ENCODE measurements at places on chromosomes 2 and 18.

DNA sequence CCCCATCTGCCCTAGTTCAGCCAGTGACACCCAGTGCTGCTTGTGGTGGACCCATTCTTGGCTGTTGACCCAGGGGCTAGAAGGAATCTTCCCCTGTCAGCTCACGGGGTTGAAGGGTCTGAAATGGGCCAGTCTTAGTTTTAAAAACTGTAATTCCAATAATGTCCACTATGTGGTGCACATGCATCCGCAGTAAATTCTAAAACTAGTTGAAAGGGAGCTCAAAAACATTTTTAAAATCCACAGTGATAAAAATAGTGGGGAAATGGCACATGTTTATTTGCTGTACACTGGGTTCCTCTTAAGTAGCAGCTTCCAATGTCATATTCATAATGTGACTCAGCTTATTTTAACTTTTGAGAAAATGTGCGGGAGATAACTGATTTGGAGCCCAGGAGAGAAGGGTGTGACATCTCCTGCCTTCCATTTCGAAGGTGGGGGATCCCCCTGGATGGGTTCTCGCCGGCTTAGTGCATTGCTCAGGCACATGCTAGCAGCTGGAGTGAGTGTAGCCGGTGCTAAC lies 32.8 kb downstream of the GRHL1 start:
- DNase-seq, result peak; percentile 27

DNA sequence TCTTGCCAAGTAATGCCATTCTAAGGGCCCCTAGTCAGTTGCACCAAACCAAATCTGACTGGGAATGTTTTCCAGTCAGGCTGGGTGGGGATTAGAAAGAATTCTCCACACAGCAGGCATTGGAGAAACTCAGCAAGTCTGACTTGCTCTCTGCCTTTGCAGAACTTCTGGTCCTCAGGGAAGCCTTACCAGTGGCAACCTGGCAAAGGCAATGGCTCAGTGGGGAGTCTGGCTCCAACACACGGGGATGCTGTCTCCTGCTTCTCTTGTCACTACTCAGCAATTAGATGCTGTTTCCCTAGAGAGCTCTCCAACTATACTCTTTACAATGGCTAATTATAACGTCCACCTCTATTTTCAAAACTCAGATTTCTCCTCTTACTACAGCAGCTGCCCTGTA lies 810.7 kb downstream of the LRRTM4 start:
- DNase-seq, result no peak

DNA sequence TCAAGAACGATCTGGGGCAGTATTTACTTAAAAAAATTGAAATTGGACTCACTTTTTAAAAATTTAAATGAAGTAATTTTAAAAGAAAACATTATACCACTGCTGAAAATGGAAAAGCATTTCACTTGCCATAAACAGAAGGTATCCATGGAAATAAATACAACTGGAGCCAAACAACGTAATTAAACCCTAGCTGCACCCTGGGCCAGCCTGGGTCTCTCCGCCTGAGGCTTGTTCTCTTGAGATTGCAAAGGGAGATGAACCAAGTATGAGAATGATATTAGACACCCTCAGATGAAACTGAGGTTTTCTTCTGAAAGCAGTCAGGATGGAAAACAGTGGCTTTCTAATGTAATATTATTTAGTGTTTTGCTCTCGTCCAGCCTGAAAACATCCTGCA lies 264.4 kb downstream of the KCNE4 start:
- no peak for DNase-seq

GRCh38 chr2:224137208-224137607 lies 98.1 kb upstream of the SERPINE2 start:
- no peak for DNase-seq

DNA sequence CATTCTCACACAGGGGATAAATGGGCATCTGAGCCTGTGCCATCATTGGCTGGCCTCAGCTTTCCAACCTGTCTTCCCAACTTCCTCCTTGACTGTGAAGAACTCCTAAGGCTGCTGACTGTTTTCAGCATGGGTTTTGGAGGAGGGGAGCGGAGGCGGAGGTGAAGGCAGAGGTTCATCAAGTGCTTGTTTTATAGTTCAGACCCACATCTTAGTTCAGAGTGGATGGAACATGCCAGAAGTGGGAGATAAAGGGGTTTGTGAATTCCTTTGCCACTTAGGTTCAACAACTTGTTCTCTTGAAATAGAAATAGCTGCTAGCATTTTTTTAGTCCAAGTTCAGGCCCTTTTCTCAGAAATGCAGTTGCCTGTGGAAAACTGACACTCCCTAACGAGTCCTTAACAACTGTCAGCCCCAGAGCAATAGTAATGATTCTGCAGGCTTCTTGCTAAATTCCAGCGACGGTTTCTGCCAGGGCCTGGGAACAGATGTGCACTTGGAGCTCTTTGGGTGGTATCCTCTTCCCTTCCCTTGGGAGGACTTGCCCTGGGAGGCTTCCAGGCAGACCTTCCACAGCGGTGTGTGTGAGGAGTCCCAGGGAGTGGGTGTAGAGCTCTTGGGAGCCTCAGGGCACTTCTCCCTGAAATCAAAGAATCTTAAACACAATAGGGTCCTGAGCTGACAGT lies 30.1 kb upstream of the ITGA6 start:
- DNase-seq, result no peak

- DNase-seq, result no peak
Measured at GRCh38 chr2:217773539-217773938, 229.3 kb downstream of the TNS1 start.

GRCh38 chr18:50559752-50560680 lies at the start of gene MAPK4:
TSS of gene MAPK4 (plus strand) at chr18:50560087. CDS start at chr18:50663959, 103,872 bp downstream.
- peak; percentile 39 for DNase-seq

- DNase-seq, result no peak
Measured at GRCh38 chr2:3460831-3461800, 58.2 kb downstream of the ADI1 start.

DNA sequence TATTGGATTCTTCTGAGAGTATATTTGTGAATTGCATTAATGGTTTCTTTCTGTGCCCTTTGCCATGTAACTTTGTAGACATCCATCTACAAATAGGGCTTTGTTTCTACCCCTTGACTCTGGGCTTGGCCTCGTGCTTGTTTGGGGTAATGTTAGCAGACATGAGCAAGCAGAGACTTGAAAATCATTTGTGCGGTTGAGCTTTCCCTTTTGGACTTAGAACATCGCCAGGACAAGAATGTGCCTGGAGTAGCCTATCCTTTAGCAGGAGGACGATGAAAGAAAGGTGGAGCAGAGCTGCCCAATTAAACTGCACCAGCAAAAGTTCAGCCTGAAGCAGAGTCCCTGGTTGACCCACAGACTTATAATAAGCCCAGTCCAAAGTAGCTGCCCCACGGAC lies 785.9 kb downstream of the EPHA4 start:
- no peak for DNase-seq

- DNase-seq, result no peak
Measured at GRCh38 chr2:215937190-215937589, 76.2 kb downstream of the MREG start.

DNA sequence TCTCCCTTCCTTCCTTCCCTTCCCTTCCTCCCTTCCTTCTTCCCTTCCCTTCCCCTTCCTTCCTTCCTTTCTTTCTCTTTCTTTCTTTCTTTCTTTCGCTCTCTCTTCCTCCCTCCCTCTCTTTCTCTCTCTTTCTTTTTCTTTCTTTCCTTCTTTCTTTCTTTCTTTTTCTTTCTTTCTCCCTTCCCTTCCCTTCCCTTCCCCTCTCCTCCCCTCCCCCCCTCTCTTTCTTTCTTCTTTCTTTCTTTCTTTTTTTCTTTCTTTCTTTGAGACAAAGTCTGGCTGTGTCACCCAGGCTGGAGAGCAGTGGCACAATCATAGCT lies 34.8 kb downstream of the GATA6 start:
- DNase-seq, result no peak

- peak; percentile 54 for DNase-seq
Measured at GRCh38 chr18:26574958-26575864, 26.9 kb upstream of the KCTD1 start.

- no peak for DNase-seq
Measured at GRCh38 chr2:202976809-202977208, 37.9 kb upstream of the NBEAL1 start.

GRCh38 chr2:27049422-27050280 lies 1.8 kb upstream of the AGBL5 start:
- DNase-seq, result peak; percentile 53

DNA sequence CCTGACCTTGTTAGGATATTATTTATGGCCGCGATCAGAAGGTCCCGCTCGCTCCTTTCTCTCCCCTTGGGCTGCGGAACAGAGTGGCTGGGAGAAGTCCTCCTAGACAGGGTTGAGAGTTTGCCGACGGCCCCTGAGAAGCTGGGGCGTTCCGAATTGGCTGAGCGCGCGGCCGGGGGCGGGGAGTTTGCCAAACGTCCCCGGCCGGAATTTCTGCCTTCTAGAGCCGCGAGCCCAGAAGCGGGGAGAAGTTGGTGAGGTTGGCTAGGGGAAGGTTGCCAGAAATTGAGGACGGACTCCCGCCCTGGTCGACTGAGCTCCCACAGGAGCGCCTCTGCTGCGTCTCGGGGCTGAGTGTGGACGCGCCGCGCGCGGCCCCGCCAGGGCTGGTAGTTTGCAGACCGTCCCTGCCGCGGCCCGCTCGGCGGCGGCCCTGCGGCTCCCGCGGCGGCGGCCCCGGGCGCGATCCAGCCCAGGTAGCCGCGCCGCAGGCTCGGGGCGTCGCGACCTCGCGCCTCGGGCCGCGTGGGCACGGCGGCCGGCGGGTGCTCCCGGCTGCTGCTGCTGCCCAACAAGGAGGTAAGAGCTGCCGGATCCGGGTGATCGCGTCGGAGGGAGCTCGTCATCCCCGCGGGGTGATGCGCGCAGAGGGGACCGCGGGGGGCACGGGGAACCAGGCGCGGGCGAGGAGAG lies 134.0 kb upstream of the MGAT5 start:
- peak; percentile 92 for DNase-seq

- no peak for DNase-seq
Measured at GRCh38 chr2:126886211-126886915, 12.3 kb upstream of the TEX51 start.

DNA sequence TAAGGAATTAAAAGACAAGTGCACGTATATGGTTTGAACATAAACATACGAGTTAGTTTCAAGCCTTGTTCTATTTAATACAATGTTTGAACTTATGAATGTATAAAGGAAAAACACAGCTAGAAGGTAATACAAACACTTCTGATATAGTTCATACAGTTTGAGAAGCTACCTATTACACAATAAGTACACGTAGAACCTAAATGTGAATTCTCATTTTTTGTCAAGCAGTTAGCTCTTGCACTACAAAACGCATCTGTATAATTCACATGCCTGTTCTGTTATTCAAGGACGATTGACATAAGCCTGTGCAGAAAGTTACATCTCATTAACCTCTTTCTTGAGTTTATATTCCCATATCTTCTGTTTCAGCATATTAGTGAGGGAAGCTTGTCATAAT lies 2.7 kb downstream of the LRP1B start:
- no peak for DNase-seq

DNA sequence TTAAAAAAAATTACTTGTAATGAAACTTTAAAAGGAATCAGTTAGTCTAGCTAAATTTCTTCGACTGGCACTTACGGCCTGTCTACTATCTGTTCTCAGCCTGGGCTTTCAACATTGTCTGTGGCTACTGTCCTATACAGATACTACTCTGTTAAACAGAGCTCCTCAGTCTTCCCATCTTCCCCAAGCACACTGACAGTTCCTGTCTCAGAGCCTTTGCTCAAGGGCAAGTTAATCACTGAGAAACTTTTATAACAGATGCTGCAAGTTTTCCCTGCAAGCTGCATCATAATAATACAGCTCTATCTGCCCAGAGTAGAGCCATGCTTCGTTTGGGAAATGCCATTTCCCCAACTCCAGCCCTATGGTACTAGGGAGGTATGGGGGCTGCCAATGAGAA lies 11.3 kb upstream of the YPEL5 start:
- DNase-seq, result no peak

- no peak for DNase-seq
Measured at GRCh38 chr2:144645083-144645778, 125.3 kb upstream of the ZEB2 start.

DNA sequence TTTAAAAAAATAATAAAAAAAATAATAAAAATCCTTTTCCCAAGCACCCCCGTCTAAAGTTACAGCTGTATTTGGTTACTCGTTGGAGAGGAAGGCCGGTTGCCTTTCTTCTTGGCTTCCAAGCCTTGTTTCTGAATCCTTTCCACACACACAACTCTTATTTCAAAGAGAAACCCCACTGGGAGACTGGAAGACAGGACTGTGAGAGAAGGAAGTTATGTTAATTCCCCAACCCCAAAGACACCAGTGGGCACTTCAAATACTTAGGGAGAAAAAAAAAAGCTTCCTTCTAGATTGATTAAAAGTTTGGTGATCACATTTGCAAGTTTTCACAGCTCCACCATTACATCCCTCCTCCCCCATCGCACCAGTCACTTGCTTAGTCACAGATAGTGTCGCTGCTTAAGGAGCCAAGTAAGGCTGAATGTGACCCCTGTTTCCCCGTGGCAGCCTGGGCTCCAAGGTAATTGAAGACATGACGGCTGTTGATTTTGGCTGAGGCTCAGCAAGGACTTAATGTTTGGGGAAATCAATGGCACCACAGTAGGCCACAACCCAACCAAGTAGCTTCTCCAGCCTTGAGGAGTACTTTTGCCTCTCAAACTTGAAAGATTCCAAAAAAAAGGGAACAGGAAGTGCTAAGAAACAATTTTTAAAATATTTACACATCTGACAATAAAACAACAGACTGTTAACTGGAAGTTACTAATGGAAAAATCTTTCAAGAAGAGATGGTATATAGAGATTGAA lies 40.8 kb upstream of the FRZB start:
- DNase-seq, result no peak

- no peak for DNase-seq
Measured at GRCh38 chr2:32865399-32866068, 81.2 kb upstream of the LTBP1 start.

DNA sequence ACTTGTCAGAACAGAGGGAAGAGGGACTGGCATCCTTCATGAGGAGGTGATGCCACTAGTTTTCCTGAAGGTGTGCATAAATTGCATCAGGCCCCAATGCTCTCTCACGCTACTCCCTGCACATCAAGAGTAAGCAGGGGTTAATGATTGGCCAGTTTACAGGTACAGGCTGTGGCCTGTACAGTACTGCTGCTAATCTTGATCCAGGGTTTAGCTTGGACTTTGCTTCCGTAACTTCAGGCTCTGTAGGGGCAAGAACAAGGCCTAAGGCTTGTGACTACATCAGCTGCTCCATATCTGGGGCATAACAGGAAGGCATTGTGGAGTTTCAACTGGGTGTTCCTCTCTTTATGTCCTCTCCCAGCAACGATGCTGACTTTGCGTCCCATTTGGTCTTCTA lies 96.8 kb upstream of the FZD7 start:
- no peak for DNase-seq

DNA sequence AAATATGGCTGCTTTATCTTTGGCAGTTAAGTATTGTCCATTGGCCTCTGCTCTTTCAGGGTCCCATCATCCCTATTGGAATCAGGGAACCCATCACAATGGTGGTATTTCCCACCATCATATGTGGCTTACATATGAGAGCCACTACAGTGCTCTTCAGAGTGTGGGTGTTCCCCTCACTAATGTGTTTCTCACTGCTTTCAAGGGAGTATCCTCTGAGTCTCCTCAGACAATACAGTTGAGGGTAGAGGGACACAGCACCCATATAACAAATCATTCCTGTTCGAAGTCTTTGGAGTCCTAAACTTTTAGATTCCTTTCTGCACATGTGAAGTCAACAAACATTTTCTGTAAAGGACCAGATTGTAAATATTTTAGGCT lies 48.8 kb upstream of the DNAJC10 start:
- DNase-seq, result no peak

GRCh38 chr2:30732876-30733275 lies 74.4 kb downstream of the CAPN13 start:
- no peak for DNase-seq

GRCh38 chr2:146457221-146457620 lies 1387.6 kb upstream of the ACVR2A start:
- DNase-seq, result no peak
